Vagina (tissue), 2 donors: ENCODE measurements at places on chromosomes 1 and 21.

- DNase-seq, result no peak
These were observed 35.7 kb downstream of the PTGFR start for GRCh38 chr1:78526496-78526895.

GRCh38 chr1:5010656-5011055 is 356.2 kb downstream of the AJAP1 start:
- no peak for DNase-seq

GRCh38 chr1:202144402-202145067 is at the start of gene ARL8A:
TSS of gene ARL8A (minus strand) at chr1:202144737. CDS start at chr1:202144572, 165 bp downstream.
- DNase-seq, result no peak

DNA sequence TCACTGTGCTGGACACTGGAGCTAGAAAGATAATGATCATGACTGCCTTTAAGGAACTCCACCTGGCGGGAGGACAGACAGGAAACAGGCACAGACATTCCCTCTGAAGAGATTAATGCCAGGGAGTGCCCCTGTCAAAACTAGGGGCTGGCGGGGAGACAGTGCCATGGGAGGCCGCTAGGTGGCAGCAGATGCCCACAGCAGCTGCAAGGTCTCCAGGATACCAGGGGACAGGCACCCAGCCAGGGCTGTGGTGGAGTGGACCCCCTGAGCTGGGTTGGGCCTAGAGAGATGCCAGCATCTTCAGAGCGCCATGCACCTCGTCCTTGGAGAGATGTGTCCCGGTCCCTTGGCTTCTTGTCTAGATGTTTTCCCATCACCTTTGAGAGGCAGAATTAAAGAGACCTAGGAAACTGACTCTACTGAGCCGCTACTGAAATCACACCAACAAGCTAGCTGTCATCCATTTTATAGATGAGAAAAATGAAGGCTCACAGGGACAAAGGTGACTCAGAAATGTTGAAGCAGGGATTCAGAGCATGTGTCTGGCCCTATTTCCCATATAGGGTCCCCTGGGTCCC is 3.6 kb downstream of the REN start:
- DNase-seq, result no peak

DNA sequence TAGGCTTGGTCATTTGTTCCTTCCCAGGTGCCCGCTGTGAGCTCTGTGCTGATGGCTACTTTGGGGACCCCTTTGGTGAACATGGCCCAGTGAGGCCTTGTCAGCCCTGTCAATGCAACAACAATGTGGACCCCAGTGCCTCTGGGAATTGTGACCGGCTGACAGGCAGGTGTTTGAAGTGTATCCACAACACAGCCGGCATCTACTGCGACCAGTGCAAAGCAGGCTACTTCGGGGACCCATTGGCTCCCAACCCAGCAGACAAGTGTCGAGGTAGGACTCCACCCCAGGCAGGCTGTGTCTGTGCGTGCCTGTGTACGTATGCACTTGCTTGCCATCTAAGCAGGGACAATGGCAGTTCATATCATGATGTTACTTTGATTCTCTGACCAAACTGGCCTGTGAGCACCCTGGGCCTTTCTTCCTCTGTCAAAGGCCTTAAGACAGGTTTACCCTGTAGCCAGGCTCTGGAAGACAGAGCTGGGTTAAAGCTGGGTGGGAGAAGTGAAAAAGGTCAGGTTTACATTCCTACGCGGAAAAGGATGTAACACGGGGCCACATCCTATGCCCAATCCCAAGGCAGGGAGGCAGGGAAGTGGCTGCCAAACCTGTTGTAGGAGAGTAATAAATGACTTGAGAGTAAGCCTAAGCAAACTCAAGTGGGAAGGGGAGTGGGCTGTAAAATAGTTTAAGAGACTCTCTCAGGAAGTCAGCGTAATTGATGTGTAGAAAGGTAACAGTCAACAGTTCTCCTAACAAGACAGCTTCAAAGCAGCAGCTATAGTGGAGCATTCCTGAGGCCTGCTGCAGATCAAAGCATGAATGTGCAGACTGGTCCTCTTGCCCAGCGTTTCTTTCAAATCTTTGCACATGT is 42.5 kb downstream of the LAMC2 start:
- DNase-seq, result peak; percentile 64

DNA sequence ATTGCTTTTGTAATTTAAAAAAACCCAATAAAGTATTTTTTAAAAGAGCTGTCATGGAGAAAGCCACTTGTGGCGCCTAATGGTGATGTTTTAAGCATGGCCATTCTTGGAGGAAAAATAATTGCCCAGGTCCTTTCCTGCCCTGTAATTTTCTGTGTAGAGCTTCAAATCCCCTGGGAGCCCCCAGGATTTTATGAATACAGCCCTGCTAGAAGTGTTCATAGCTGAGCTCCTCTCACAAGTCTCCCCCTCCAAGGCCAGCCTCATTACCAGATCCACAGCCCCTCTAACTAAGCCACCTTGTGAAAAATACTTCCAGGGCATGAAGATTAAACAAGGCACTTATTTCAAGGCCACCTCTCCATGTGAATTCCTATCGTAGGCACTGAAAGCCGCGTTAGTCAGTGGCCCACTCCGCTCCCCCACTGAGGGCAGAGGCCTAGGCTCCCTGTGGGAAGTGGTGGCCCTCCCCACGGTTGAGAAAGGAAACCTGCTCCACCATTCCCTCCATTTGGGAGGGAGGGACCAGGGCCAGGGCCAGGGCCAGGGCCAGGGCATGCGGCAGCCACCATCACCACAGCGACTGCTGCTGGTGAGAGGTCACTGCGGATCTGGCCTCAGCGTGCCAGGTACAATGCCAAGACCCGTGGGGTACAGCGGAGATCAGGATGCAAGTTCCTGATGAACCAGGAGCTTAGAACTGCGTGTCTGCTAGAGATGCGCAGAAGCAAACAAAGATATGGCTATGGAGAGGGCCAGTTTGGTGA is 83.1 kb downstream of the KCNN3 start:
- no peak for DNase-seq

DNA sequence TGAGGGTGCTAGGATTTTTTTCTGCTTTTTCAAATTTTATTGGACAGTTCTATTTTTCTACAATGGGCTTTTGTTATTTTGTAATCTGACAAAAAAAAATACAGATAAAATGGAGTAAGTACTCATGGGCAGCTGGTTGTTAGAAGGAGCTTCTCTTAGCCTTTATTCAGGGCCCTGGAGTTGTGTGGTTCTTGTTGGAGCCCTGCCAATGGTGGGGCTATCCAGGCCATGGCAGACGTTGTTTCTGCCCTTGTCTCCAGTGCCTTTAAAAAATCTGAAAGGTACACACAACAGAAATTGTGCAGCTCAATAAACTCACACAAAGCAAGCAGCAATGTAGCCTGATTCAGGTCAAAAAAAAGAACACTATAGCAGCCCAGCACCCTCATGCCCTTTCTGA is 153.5 kb upstream of the GALNT2 start:
- DNase-seq, result no peak

GRCh38 chr1:162113419-162113818 is 43.9 kb downstream of the NOS1AP start:
- no peak for DNase-seq

DNA sequence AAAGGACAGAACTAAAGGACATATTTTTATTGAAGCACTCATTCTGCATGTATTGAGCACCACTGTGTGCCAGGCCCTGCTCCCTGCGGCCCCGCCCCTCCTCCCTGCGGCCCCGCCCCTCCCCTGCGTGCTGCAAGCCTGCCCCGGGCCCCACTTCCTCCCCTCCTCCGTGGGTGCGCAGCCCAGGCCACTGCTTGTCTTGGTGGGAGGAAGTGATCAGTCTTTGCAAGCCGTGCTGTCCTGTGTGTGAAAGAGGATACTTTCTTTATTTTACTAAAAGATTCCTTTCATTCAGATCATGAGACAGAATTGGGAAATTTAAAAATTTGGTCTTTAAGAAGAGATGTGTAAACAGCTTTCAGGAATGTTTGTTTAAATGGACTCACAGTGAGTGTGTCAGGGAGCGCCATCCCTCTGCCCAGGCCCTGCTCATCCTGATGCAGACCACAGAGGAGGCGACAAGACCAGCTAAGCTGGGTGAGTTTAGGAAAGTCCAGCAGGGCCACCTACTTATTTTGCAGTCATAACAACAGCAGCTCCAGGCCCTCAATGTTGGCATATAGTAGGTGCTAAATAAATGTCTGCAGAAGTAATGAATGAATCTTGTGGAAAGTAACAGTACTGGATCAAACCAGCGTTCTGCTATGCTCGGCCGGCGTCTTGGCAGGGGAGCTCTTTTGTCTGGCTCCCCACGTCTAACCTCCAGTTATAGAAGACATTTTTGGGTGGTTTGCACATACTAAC is 88.3 kb upstream of the SELENON start:
- no peak for DNase-seq

DNA sequence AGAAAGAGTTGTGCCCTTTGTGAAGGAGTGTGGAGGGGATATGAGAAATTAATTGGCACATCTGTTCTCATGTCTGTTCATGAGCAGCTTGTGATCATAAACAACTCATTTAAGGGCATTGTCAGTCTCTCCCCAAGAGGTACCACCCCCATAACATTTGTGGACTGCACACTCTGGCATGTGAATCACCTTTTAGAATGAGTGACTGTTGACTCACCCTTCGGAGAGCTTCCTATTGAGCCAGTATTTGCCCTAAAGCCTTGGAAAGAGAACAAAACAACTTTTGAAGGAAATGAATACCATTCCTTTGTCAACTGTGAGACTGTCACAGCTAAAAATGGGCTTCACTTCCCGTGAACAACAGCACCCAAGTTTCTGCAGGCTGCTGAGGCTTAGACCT is 27.5 kb upstream of the MYSM1 start:
- DNase-seq, result no peak

DNA sequence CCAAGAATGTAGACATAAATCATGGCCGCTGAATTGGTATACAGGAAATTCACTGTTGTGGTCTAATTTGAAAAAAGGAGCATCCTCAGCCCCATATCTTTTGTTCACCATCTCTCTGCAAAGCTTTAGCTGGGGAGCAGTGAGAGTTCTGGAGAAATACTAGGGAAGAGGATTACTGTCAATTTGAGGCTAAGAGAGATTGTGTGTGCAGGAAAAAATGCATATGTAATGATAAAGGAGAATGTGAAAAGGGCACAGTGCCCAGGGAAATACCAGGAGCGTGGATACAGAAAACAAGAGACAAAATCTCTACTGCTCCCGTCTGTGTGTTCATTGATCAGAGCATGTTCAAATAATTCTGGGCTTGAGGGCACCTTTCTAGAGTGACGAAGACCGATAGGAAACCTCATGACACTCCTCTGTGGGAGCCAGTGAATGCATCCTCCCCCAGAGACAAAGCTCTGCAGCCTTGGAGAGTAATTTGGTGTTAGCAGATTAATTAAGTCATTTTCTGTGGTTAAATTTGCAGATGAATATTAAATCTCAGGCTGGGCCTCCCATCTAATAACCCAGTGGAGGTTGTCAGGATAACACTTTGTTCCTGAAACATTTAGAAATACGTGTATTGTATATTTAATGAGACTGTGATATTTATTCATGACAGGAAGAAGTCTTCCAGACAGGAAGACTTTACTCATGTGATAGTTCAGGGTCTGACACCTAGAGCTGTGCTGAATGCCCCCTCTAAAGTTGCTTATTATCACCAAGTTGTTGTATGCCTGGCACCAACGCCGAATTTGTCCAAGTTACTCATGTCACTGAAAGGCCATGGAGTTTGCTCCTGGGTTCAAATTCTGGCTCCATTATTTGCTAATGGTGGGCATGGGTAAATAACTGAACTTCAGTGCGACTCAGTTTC is 287.3 kb upstream of the SGIP1 start:
- no peak for DNase-seq

GRCh38 chr1:162367772-162368171 is 8.9 kb downstream of the SPATA46 start:
- DNase-seq, result no peak

DNA sequence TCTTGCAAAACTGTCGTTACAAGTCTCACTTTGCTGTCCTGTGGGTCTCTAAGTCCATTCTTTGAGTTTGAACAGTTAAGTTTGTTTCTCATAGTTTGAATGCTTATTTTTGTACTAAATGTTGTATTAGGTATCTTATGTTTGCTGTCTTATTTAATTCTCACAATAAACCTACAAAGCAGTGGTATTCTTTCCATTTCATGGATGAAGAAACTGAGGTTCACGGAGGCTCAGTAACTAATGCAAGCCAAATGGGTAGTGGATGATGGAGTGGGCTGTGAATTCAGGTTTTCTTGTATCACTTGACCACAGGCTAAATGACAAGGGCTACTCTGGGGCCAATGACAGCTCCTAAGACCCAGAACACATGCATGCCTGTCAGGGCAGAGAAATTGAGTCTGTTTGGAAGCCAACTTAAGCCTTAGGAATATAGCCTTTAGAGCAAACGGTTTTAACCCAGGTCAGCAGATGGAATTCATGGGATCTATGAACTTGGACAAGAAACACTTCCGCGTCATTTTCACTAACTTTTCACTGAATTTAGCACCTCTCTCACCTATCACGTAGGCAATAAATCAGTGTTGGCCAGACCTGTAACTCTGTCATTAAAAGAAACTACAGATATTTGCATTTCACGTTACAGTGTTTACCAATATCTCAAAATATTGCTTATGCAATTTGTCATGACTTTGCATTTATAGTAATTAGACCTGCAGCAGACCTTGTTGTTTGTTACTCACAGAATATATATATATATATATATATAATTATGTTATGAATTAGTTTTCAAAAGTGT is 67.1 kb upstream of the TLR5 start:
- no peak for DNase-seq

GRCh38 chr1:90189889-90190288 is 195.0 kb downstream of the ZNF326 start:
- DNase-seq, result no peak

DNA sequence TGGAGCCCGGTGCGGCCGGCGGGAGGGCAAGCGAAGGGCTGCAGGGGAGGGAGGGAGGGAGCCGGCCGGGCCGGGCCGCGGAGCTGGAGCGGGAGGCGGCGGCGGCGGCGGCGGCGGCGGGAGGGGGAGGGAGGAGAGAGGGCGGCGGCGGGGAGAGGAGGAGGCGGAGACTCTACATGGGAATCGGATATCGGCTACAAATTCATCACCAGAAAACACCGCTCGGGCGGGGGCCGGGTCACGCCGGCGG is at the start of gene AKT3:
Gene AKT3 (minus strand): TSS at position 42 of the 250 bp plus-strand sequence. CDS start 7,073 bp downstream, outside the sequence.
- no peak for DNase-seq

- no peak for DNase-seq
These were observed 6.1 kb upstream of the EPHB2 start for GRCh38 chr1:22704440-22705067.

GRCh38 chr1:167995038-167995437 is 58.2 kb upstream of the MPC2 start:
- no peak for DNase-seq

GRCh38 chr1:243725075-243725474 is 125.0 kb downstream of the AKT3 start:
- no peak for DNase-seq

- DNase-seq, result no peak
These were observed 102.2 kb downstream of the RGL1 start for GRCh38 chr1:183907070-183907469.
